T-cell (primary cell): ENCODE measurements at places on chromosomes 1 and 21. TPM values are rescaled to one million over a fixed set of nuclear protein-coding genes. Genes with fewer than 3 reads are reported as not detected.

Gene C1orf174
- total RNA-seq: 17.3 TPM

Gene C8A
- not detected for total RNA-seq

Gene CHI3L2
- total RNA-seq: 28.1 TPM

Gene SMAP2
- 183 TPM for total RNA-seq

Gene KNCN
- total RNA-seq: not detected

Gene MTARC2
- total RNA-seq: 0.33 TPM

GRCh38 chr1:19411612-19412011, 73.7 kb downstream of the CAPZB start:
- no peak overlapping the region for H3K4me3 ChIP-seq
- peaks cover 51% of the 10 kb centered on the region for H3K4me1 ChIP-seq
- peaks cover 68% of the 10 kb centered on the region for H3K36me3 ChIP-seq
- DNase-seq: no peak
- no peak overlapping the region for H3K27ac ChIP-seq
- H3K27me3 ChIP-seq: no peaks in the 10 kb centered on the region

DNA sequence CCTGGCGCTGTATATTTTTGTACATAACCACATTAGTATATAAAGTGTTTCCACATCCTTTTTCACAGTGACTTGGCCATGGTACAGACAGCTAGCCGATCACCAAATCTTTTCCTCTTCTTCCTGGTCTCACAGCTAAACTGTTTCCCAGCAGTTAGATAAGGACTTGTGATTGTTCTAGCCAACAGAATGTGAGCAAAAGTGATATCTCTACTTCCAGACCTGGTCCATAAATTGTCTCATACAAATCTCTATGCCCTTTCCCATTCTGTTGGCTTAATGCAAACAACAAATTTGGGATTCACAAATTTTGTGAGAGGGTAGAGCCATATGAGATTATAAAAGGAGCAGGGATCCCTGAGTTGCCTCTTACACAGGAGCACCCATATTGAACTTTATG, 19.5 kb downstream of the PAFAH2 start:
- H3K36me3 ChIP-seq: peaks cover 8% of the 10 kb centered on the region
- no peaks in the 10 kb centered on the region for H3K27me3 ChIP-seq
- no peaks in the 10 kb centered on the region for H3K4me1 ChIP-seq
- no peak overlapping the region for H3K4me3 ChIP-seq
- DNase-seq: no peak
- H3K27ac ChIP-seq: no peak overlapping the region

- no peak overlapping the region for H3K4me3 ChIP-seq
- H3K27me3 ChIP-seq: no peaks in the 10 kb centered on the region
- no peak for DNase-seq
- H3K4me1 ChIP-seq: no peaks in the 10 kb centered on the region
- no peaks in the 10 kb centered on the region for H3K36me3 ChIP-seq
Measured at GRCh38 chr1:113662101-113662500, 97.2 kb downstream of the PHTF1 start.

DNA sequence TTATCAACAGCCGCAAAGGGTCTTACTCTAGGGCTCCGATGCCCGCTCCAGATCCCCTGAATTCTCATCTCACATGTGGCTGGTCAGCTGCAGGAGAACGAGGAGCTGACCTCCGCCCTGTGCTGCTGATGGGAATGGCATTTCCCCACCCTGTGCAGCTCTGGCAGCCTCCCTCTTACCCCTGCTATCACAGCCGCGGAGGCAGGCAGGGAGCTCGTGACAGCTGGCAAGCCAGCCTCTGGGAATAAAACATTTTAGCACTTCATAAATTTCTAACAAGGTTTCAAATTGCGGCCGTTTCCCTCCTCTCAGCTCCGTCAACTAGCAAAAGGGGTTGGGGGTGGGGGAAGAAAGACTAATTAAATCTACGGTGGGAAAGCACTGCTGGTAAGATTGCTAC, 81.1 kb downstream of the DSCAM start:
- no peak for DNase-seq
- no peak overlapping the region for H3K27ac ChIP-seq
- no peaks in the 10 kb centered on the region for H3K4me1 ChIP-seq
- no peaks in the 10 kb centered on the region for H3K36me3 ChIP-seq

GRCh38 chr1:167223144-167224103, 2.7 kb downstream of the POU2F1 start:
- peaks cover 12% of the 10 kb centered on the region for H3K4me1 ChIP-seq
- no peak for DNase-seq
- H3K4me3 ChIP-seq: no peak overlapping the region
- H3K27ac ChIP-seq: peak overlapping the region; percentile 78
- H3K36me3 ChIP-seq: no peaks in the 10 kb centered on the region

- H3K27me3 ChIP-seq: no peaks in the 10 kb centered on the region
- DNase-seq: no peak
- H3K4me3 ChIP-seq: no peak overlapping the region
- peaks cover 2% of the 10 kb centered on the region for H3K4me1 ChIP-seq
Measured at GRCh38 chr1:199728345-199728744, 299.2 kb upstream of the NR5A2 start.

- DNase-seq: peak; percentile 57
- no peaks in the 10 kb centered on the region for H3K27me3 ChIP-seq
- peaks cover 17% of the 10 kb centered on the region for H3K36me3 ChIP-seq
- H3K4me3 ChIP-seq: peak within 1 kb of the TSS; percentile 98
- H3K4me1 ChIP-seq: peaks cover 72% of the 10 kb centered on the region
Measured at GRCh38 chr21:44920694-44921604, at the start of gene ITGB2. ITGB2 (minus strand) TSS chr21:44920899; CDS start chr21:44910782, 10,117 bp downstream.

- H3K36me3 ChIP-seq: no peaks in the 10 kb centered on the region
- no peak overlapping the region for H3K27ac ChIP-seq
Measured at GRCh38 chr1:57024855-57025254, 59.0 kb upstream of the C8B start.

DNA sequence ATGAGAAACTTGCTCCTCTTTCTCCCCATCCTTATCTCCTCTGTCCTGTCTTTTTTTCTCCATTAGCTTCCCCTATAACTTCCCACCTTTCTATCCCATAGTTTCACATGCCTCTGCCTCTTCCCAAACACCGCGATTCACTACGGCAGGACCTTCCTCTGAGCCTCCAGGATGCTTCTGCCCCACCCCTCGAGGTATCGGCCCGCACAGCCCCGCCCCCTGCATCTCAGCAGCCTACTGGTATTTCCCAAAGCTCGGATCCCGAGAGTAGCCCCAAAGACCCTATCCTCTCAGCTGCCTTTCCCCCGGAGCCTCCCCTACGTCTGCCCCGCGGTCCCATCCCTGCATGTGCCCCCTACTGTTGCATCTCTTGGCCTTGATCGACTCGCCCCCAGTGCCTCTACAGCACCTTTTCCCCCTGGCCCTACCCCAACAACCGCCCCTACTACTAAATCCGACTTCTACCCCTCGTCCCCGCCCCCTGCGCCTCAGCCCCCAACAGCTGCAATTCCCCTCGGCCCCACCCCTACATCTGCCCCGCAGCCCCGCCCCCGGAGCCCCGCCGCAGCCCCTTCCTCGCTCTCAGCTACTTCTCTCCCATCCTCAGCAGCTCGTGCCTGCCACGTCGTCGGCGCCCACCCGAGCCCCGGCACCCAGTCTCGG, 512 bp downstream of the PIAS3 start:
- H3K27me3 ChIP-seq: no peaks in the 10 kb centered on the region
- peaks cover 2% of the 10 kb centered on the region for H3K4me1 ChIP-seq
- H3K27ac ChIP-seq: peak overlapping the region; percentile 63
- H3K36me3 ChIP-seq: peaks cover 28% of the 10 kb centered on the region
- peak overlapping the region; percentile 93 for H3K4me3 ChIP-seq
- peak; percentile 66 for DNase-seq

GRCh38 chr1:32989160-32990050, 24.8 kb upstream of the RNF19B start:
- no peaks in the 10 kb centered on the region for H3K27me3 ChIP-seq
- H3K4me3 ChIP-seq: no peak overlapping the region
- no peaks in the 10 kb centered on the region for H3K36me3 ChIP-seq
- no peak for DNase-seq

DNA sequence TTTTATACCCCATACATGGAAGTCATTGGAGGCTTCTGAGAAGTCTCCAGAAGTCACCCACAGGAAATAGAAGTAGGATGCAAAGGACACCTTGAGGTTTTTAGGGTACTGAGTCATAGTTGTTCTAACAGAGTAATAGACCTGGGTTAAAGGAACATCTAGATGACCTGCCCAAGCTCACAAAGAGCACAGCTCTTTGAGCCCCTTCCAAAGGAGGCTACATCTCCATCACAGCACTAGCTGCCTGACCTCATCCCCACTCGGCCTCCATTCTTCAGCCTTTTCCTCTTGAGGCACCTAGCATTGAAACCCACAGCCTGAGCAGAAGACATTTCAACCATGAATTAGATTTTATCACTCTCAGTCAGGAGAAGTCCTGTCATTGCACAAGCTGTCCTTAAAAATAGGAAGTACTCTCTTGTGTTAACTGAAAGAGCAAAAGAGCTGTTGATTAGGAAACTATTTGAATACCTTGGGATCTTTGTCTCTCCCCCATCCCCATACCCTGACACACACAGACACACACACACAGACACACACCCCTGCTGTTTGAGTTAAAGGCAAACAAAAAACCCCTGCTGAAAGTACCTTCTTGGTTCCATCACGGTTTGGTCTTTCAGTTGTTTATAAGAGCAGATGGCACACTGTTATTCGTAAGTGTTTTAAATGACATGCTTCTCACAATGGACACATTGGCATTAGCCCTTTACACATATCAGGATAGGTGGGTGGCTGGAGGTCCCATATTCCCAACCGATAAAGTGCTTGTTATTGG, 22.2 kb downstream of the MKNK1 start:
- DNase-seq: no peak
- H3K27ac ChIP-seq: peak overlapping the region; percentile 17
- peaks cover 11% of the 10 kb centered on the region for H3K4me1 ChIP-seq
- no peak overlapping the region for H3K4me3 ChIP-seq
- H3K36me3 ChIP-seq: peaks cover 70% of the 10 kb centered on the region

DNA sequence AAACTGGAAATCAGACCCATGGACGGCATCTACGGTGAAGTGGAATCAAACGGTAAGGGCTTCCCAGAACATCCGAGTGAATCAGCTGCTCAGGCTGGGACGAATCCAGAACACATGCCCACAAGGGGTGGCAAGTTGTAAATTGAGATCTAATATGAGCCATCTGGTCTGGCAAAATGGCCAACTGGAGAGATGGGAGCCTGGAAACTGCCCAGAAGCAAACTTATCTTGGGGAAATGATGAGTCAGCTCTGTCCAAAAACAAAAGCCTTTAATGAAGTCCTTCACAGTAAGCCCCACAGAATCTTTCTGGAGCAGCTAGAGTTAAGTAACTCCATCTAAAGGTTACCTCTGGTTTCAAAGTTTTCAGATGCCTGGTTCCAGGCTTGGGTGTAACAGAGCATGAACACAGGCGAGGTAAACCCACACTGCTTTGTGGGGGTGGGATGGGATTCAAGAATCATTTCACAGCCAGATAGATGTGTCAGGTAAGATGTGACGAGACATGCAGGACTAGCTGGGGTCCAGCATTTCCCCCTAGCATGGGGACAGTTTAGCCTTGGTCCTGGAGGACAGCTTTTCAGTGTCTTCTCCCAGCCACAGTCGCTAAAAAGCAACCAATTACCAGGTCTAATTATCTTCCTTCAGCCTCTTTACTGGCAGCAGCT, 10.5 kb upstream of the SRP9 start:
- H3K27me3 ChIP-seq: no peaks in the 10 kb centered on the region
- DNase-seq: no peak
- no peaks in the 10 kb centered on the region for H3K4me1 ChIP-seq
- no peaks in the 10 kb centered on the region for H3K36me3 ChIP-seq

DNA sequence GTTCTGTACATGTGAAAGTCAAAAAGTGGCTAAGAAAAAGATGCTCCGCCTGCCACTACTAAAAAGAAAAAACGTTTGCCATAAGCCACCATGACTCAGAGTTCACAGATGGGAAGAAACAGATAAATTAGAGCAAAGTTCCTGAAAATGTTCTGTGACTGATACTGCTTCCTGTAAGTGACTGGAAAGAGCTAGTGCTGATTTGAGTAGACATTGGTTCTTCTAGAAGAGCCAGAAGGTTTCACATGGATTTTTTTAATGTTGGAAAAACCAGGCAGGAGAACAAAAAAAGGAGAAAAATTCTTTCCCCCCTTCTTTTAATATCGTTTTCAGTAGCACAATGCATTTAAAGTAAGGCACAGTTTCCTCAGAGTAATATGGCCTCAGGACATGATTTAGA, 221.4 kb downstream of the HLX start:
- no peaks in the 10 kb centered on the region for H3K36me3 ChIP-seq

DNA sequence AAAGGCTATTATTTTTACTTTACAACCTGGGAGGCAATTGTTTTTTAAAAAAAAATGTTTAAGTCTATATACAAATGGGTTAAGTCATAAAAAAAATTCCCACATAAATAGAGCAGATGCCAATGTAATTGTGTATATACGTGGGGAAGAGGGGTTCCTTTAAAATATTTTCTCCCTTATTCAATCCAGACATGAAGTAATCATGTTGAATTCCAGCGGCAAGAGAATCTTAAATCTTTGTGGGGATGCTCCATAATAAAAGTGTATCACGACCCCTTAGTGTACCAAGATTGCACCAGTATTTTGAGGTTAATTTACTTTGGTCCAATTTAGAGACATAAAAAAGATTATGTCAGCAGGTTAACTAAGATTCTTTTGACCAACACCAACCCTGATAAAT, 62.1 kb downstream of the ARID4B start:
- H3K4me3 ChIP-seq: no peak overlapping the region
- H3K27ac ChIP-seq: peak overlapping the region; percentile 3
- H3K4me1 ChIP-seq: peaks cover 22% of the 10 kb centered on the region
- no peaks in the 10 kb centered on the region for H3K36me3 ChIP-seq
- H3K27me3 ChIP-seq: no peaks in the 10 kb centered on the region

DNA sequence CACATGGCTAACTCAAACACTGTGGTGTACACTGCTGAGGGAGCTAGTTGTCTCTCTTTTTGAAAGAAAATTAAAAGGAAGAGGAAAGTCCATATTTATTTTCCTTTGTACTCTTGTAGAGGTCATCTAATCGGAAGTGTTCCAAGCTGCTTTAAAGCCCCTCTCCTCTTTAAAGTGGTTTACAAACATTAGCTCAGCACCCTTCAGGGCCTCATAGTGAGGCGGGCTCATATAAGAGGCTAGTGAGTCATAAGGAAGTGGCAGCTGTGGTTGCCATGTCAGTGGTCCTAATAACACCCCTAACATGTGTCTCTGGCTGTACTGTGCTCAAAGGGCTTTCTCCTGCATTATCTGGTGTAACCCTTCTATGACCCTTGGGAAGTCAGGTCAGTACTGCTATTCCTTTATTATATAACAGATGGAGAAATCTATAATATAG, 104.4 kb upstream of the SERBP1 start:
- H3K27ac ChIP-seq: no peak overlapping the region
- no peaks in the 10 kb centered on the region for H3K4me1 ChIP-seq
- H3K4me3 ChIP-seq: no peak overlapping the region
- no peaks in the 10 kb centered on the region for H3K27me3 ChIP-seq
- DNase-seq: no peak

DNA sequence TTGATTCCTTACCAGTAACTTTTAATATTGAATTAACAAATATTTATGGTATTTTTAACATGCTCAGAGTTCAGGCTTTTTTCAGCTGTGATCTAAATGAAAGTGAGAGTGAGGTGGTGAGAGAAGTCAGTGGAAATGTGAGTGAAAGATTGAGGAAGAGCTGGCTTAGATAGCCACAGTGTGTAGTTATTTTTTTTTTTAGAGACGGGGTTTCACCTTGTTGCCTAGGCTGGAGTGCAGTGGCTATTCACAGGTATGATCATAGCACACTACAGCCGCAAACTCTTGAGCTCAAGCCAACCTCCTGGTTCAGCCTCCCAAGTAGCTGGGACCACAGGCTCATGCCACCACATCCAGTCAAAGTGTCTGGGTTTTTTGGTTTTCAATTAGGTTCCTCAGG, 10.9 kb downstream of the RNF11 start:
- H3K27ac ChIP-seq: no peak overlapping the region
- no peaks in the 10 kb centered on the region for H3K36me3 ChIP-seq
- no peak overlapping the region for H3K4me3 ChIP-seq
- H3K27me3 ChIP-seq: no peaks in the 10 kb centered on the region
- no peaks in the 10 kb centered on the region for H3K4me1 ChIP-seq
